ENCODE measurements at places on chromosomes 5 and 9.

- DNase-seq = no peak
Observed at GRCh38 chr9:35042081-35042604, 30.3 kb downstream of the VCP start.

DNA sequence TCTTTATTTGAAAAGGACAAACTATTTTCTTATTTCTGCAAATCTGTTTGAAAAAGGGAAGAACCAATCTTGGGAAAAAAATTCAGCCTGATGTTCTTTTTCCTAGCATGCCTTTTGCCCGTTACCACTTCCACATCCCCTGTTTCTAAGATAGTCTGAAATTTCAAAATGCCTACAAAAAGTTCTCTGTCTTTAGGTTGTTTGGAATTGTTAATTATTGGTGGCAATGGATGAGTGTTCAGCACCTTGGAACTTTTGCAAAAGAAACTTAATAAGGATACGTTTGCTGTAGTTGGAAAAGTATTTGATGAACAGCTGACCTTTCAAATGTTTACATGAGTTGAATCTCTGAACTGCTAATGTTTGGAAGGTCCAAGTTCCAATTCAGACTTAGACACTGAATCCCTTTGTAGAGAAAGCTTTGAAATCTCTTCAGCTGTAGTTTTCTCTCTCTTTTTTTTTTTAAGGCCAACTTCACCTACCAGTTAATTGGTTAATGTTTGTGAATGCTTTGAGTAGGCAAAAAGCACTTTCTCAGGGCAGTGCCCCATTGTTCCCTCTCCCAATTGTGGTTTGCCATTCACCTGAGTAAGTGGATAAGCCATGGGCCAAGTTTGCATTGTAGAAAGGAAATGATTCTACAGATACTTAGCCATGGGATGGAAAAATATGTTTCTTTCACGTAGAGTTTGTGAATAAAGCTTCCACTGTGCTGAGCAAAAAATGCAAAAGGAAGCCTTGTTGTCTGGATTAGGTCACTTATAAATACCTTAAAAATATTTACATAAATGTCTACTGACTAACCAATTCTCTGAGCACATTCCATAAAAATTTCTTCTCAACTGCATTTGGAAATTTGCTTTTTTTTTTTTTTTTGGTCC lies 156.4 kb upstream of the ELL2 start:
- no peak for DNase-seq

DNA sequence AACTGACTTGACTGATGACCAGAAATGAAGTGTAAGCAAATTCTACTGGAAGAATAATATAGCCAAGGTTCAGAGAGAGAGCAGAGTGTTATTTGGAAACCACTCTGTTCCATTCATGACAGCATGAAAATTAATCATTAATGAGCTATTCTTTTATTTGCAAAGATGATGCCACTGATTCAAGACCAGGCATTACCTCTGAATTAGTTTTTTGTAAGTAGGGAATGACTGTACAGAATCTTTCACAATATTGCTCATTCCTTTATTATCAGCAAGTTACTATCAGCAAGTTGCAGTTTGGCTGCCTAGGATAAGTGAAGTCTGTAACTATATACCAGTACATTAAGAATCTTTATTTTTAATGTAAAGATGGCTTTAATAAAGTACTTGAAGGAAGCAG lies 75.1 kb upstream of the RGMB start:
- DNase-seq = no peak

GRCh38 chr9:136039488-136039887 lies 55.6 kb downstream of the NACC2 start:
- DNase-seq = no peak

- no peak for DNase-seq
Observed at GRCh38 chr9:5113523-5113922, 71.9 kb downstream of the INSL6 start.

GRCh38 chr9:69919461-69920061 lies 98.9 kb downstream of the CFAP95 start:
- no peak for DNase-seq

DNA sequence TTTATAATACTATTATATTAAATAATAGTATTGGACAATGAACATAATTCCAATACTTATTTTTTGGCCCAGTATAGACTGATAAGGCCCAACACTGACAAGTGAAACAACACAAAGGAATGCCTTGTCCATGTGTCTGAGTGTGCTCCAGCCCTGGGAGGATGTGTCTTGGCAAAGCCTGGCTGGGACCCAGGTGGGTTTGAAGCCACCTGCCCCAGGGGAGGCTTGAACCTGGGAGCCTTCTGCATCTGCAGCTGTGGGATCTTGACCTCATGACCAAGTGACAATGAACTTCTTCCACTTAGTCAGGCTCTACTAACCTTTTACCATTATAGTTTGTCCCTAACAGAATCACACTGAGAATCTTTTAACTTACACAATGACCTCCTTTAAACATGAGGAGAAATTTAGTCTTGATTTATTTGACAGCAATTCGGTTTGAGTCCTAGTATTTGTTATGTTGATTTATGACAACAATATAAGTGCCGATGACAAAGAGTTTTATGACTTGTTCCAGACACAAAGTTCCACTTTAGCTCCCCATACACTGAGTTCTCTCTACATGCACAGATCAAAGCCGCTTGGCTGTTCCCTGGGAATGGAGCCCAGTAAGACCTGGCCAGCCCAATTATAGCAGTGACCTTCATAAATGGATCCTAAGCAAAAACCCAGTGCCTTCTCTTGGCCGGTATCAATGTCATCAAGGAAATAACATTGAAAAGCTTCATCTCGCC lies 294.5 kb downstream of the CTNND2 start:
- no peak for DNase-seq

DNA sequence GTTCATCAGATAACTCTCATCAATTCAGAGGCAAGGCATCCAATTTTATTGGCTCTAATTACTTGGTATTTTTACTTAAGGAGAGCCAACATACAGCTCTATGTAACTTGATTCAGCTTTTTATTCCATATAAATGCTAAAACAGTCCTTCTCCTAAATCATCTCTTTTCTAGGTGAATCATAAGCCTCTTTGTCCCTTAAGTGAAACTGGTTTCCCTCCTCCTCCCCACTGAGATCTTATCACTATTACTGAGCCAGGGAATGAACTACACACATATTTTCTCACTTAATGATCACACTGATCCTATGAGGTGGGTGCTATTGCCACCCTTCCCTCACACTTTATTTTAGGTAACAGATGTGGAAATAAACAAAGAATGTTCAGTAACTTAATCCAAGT lies 1143.8 kb downstream of the MAT2B start:
- no peak for DNase-seq

DNA sequence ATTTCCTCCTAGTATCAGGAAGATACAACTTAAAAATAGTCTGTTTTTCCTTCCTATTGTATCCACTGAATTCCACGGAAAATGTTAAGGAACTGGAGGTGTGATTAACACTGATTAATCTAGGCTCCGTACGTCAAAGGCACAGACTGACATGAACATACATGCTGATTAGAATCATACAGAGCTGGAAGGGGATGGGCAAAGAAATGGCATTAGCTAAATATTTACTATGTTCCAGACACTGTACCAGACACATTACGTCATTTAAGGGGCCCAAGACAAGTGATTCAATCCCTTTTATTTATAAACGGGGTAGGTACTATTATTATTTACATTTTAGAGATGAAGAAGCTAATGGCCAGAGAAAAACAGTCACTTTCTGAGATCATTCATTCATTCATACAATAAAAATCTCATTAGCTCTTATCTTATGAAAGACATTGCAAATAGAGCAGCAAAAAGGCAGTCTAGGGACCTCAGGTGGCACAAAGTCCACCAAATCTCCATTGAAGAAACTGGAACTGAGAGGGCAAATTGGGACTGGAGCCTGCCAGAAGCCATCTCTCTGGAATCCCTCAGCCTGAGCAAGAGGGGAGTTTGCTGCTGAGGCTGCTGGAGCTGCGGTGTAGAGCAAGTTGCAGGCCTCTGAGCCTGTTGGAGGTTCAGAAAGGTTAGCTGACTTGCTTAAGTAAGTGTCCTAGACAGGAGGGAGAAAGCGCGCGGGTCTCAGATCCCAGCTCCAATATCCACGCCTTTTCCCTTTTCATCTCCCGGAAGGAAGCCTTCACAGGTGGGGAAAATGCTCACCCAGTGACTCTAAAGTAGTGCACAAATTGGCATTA lies 1.6 kb upstream of the TGFBR1 start:
- DNase-seq = no peak

GRCh38 chr9:73613092-73613701 lies 461.5 kb downstream of the ANXA1 start:
- no peak for DNase-seq

DNA sequence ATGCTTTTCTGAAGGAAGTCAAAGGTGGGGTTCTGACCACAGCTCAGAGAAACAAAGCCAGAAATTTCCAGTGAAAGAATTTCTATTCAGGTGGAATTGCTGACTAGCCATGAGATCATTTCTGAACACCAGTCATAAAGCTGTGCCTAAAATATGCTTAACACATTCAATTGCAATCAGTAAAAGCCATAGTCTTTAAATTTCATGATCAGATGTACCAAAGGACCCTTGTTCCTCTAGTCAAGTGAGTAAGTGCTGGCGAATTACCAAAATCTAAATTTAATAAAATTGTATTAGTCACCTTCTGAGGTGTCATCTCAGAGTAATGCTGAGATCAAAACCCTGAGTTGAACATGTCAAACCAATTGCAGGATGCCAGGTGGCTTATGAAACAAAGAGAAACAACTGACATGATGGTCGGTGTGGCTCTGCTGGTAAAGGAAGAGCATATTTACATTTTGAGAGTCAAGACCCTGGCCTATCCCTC lies 334.2 kb upstream of the CCNH start:
- no peak for DNase-seq

GRCh38 chr5:173615884-173616576 lies 420 bp downstream of the BOD1 start:
- peak; percentile 50 for DNase-seq

- no peak for DNase-seq
Observed at GRCh38 chr9:109310486-109310901, 10.4 kb downstream of the EPB41L4B start.

DNA sequence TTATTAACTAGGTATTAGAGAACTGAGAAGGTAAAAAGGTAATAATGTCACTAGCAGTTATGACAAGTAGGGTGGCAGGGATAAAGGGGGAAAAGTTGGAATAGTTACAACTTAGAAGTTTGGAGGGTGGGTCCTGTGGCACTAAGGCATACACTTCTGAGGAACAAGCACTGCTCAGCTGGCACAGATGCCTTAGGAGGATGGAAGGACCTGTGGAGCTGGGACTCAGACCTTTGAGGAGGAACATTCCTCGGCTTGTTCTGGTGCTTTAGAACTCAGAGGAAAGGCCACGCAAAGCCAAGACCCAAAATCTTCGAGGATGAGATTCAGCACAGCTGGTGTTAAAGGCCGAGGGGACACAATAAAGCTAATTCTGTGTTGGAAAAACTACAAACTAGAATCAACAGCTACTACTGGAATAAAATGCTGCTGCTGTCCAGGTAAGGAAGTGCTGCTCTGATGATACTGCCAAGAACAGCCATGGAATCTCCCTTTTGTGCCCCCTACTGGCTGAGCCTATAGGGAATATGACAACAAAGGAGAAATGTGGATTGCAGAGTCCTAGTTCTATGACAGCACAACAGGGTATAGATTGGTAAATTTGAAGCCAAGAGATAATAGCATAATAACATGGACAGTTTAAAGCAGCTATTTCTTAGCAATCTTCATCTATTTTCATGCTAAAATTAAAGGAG lies 126.7 kb downstream of the SLC25A46 start:
- peak; percentile 3 for DNase-seq

DNA sequence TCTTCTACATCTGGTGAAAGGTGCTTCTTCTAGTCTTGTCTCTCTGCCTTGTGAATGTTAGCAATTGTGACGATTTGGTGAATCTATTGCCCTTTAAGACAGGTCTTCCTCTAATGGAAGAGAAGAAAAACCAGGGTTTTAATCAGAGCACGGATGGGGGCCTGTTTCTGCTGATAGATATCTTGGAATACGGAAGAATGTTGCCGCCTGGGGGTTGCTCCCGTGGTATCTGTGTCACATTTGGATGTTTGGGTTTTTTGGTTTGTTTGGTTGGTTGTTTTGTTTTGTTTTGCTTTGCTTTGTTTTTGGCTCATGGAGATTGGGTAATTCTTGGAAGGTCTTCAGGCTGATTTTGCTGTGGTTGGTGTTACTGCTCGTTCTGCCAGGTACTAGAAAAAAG lies 9.7 kb upstream of the SLC1A3 start:
- DNase-seq = no peak

DNA sequence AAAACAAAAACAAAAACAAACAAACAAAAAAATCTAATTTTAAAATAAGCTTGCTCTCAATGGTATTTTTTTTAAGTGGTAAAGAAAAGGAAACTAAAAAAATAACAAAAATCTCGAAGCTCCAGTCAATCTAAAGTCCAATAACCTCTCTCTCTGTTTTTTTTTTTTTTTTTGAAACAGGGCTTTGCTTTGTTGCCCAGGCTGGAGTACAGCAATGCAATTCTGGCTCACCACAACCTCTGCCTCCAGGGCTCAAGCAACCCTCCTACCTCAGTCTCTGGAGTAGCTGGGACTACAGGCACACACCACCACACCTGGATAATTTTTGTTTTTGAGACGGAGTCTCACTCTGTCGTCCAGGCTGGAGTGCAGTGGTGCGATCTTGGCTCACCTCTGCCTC lies 25.9 kb upstream of the GLDC start:
- DNase-seq = no peak

DNA sequence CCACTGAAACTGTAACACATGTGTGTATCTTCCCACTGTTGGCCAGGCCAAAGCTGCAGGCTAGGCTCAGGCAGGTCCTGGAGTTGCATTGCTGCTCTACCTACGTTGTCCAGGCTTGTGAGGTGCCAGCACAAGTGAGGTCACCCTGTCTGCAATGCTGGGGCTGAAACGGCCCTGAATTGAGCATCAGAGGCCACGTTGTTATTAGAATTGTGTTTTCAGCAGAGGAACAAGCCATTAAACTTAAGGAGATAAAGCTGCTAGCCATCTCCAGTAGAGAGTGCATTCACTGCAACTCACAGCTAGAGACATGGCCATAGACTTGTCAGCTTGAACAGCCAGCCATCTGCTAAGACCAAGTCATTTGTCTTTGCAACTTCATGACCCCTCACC lies 191.8 kb downstream of the SEMA6A start:
- DNase-seq = no peak

- no peak for DNase-seq
Observed at GRCh38 chr9:129333617-129334104, 155.6 kb upstream of the IER5L start.

DNA sequence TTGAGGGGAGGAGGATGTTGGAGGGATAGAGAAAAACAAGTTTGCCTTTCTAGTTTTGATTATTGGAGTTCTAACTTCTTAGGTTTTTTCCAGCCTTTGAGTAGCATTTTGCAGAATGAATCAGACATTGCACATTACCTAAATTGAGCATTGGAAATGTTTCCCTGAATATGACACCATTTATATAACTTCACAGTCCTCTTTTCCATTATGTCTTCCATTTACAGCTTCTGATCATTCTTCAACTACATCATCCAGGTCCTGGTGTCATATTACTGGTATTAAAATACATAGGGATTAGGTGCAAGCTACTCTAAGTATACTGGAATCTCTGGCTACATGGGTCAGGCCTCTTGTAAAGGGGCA lies 286.1 kb downstream of the ARHGAP26 start:
- no peak for DNase-seq
